ENCODE measurements at places on chromosomes 13 and 19.

DNA sequence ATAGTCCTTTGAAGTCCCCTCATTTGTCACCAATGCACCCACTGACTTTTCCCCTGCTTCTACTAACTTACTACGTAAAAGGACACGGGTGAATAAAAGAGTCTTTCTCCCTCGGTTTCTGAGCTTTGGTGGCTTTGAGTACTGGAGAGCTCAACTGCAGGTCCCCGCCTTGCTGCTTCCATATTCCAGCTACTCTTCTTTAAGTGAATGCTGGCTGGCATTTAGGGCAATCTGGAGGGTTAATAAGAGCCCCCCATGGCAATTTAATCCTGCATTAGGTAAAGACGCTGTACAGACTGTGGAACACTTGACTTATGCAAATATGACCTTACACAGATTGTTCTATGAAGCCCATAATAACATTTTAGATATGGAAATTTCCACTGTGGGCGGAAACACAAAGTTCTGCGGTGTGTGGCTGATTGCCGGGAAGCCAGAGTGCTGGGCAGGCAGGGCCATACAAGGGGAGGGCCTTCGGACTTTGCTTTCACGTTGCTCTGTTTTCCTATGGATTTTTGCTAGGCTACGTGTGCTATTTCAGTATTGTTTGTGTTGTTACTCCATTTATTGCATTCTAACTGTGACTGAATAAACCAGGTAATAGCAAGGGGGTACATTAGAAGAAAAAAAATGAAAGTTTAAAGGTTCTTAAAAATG lies 97.5 kb downstream of the SLC10A2 start:
- DNase-seq: no peak

GRCh38 chr13:80704369-80704768 lies 363.4 kb upstream of the SPRY2 start:
- no peak for DNase-seq

DNA sequence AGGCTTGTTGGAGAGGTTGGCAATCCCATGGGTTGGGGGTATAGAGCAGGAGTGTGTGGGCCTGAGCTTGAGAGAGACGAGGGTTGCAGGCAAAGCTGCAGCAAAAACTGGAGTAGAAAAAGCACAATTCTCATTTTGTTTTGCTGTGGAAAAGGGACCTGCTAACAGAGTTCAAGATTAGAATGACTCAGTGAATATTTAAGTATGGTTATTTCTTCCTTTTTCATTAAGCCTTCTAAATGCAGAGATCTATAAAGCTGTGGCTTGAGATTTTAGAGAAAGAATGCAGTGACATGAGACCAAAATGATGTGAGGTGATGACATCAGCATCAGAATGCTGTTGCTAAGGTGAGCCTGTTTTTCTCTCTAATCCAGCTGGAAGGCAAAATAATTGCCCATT lies 10.8 kb upstream of the MBNL2 start:
- no peak for DNase-seq

- DNase-seq: no peak
Measured at GRCh38 chr13:111068009-111068350, 47.1 kb upstream of the ARHGEF7 start.

- no peak for DNase-seq
Measured at GRCh38 chr13:40590112-40590862, 76.2 kb downstream of the FOXO1 start.
